ENCODE measurements at places on chromosomes 1 and 21. TPM values are rescaled to one million over a fixed set of nuclear protein-coding genes. Genes with fewer than 3 reads are reported as not detected.

The POLR3GL gene
- 10.0 TPM for total RNA-seq

The RGSL1 gene
- not detected for total RNA-seq

The ADORA3 gene
- not detected for total RNA-seq

The AUNIP gene
- 6.7 TPM for total RNA-seq

The NMNAT2 gene
- 0.47 TPM for total RNA-seq

The CD52 gene
- not detected for total RNA-seq

The IFNAR1 gene
- 20.5 TPM for total RNA-seq

All from A549 treated with GW870086 at 1 μM for 4 hours (cell line).